Daoy (cell line): ENCODE measurements at places on chromosomes 12 and 14. TPM values are rescaled to one million over a fixed set of nuclear protein-coding genes. Genes with fewer than 3 reads are reported as not detected.
A peak's percentile ranks its signal among the peaks of the same experiment; 100 is the strongest.

- DNase-seq, result peak; percentile 76
These were observed at the start of gene ZNF219 for GRCh38 chr14:21098076-21098891. Gene ZNF219, minus strand, starts transcription at chr14:21098655. Its CDS starts 5,064 bp downstream, at chr14:21093591.

GRCh38 chr12:121144416-121144914 lies 11.8 kb downstream of the P2RX7 start:
- DNase-seq, result no peak

DNA sequence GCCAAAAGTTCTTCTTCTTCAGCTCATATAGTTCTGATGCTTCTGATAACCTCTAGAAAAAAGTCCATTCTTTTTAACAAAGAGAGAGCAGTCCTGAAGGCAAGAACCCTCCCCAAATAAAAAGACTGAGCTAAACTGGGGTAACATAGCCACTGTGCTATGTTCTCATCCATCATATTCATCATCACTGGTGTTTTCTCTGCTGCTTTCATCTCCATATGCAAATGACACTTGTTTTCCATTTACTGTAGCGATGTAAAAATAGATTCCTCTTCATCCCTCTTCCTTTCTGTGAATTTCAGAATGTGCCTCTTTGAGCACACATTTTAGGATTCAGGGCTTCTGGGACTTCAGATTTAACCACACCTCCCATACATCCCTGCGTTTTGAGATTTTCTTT lies 44.9 kb downstream of the GSC start:
- DNase-seq, result no peak

PTPRO gene
- total RNA-seq, result 1.5 and 3.0 TPM in 2 replicates

DNA sequence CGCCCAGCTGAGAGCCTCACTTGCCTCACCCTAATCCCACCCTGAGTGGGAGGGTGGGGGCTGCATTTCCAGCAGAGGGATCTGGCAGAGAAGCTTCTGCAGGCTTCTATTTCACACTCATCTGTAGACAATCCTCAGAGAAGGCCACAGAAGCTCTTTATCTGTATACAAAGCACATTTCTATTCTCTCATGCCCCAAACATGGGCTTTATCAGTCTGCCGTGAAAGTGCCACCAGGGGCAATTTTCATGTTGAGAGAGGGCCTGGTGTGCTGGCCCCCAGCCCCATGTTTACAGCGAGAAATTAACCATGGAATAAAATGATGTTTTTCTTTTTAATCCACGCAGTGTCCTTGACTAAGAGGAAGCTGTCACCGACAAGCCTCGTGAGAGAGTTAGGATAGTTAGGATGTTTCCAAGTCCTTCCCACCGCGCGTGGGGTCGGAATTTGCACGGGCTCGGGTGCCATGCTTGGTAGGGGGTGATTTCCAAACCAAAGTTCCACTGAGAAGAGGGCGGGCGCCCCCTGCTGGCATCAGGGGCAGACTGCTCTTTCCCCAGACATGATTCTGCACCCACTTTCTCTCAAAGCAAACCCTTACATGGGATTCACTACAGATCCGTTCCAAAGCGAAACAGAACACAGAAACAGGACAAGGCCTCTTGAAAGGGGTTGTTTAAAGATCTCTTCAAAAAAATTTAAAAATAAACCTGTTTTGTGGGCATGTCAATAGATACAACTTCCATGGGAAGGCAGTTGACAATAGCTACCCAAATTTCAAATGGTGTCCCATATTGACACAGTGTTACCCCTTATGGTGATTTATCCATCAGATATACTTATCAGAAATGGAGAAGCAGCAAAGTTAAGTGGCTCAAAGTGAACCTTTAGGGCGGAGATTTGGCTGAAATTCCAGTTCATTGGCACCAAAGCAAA lies 19.4 kb downstream of the BDKRB1 start:
- DNase-seq, result peak; percentile 75
